ENCODE measurements at places on chromosomes 13 and 19. TPM values are rescaled to one million over a fixed set of nuclear protein-coding genes. Genes with fewer than 3 reads are reported as not detected.

CEACAM6 gene
- not detected for total RNA-seq

DNA sequence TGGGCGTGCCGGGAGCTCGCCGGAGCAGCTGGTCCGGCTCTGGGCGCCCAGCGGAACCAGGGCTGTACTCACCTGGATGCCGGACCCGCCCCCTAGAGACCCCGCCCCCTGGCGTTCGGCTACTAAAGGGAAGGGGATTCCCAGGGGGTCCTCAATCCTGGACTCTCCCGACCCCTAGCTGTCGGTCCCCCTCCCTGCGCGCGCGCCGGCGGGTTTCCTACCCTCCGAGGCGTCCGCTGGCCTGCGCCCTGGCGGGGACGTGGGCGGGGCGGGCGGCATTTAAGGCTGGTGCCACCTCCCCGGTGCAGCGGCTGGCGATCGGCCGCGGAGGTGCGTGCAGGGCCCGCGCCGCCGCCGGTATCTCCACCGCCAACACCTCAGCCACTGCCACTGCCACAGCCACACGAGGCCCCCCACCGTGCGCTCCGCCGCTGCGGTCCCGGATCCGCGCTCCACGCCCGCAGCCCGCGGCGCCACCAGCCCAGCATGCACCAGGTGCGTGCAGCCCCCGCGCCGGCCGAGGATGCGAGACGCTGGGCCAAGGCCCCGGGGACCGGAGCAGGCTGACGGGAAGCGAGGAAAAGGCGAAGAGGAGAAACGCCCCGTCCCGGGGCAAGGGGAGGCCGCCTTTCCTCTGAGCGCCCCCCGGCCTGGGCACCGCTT, at the start of gene ATP12A:
TSS of gene ATP12A (plus strand) at position 151 of the 663 bp plus-strand sequence. CDS start at position 487, 336 bp downstream.
- peak; percentile 84 for DNase-seq

LILRA2 gene
- total RNA-seq = not detected

DNA sequence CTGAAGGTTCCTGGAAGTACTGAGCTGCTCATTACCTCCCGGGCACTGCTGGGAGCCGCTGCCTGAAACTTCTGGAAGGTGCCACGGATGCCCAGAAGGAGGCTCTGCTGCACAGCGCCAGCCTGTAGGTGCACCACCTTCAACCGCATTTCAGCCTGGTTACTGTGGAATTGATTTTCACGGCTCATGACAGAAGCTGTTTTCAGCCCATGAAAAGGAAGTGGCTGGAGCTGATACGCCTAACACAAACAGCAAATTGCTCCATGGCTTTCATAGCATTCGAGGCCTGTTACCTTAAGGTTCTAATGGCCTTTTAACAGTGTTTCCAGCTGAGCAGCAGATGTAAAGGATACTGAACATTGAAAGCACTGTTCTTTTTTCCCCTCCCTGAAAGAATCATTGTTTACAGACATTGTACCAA, 22.0 kb downstream of the GPC6 start:
- peak; percentile 60 for DNase-seq

DNA sequence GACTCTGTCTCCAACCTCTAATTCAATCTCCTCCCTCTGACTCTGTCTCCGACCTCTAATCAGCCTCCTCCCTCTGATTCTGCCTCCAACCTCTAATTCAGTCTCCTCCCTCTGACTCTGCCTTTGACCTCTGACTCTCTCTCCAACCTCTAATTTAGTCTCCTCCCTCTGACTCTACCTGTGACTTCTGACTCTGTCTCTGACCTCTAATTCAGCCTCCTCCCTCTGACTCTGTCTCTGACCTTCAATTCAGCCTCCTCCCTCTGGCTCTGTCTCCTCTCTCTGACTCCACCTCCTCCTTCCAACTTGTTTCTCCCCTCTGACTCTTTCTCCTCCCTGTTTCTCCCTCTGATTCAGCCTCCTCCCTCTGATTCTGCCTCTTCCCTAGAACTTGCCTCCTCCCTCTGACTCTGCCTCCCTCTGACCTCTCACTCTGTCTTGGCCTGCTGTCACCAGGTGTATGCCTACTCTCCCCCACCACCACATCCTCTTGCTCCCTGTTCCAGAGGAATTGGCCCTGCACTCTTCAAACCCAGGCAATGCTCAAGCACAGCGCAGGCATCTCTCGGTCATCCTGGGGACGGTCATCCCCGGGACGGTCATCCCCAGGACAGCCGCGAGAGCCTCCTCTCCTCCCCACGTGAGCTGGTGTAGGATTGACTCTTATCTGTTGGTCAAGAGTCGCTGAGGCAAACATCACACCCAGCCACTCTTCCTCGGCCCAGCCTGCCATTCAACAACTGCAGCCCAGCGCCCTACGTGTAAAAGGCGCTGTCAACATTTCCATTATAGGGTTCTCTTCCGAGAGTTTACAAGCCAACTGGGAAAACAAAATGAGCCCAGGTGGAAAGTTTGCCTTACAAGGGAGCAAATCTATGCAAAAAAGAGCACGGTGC, 60.2 kb downstream of the ZIC5 start:
- DNase-seq = no peak

DNA sequence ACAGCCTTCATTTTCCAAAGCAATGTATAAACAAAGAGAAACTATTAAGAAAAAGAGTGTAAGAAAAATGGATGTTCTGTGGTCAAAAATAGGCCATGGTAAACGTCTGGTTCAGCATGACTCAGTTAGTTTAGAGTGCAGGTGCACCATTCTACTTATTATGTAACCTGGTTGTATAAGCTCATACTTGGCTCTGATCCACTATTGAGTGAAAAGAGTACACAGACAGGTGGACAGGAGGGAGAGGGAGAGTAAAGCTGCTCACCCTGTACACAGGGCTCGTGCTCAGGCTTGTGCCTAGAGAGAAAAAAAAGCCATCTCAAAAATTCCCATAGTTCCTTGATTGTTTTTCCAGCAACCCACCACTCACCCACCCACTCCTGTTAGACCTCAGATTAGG, 85.8 kb upstream of the ZNF91 start:
- DNase-seq = no peak

DNA sequence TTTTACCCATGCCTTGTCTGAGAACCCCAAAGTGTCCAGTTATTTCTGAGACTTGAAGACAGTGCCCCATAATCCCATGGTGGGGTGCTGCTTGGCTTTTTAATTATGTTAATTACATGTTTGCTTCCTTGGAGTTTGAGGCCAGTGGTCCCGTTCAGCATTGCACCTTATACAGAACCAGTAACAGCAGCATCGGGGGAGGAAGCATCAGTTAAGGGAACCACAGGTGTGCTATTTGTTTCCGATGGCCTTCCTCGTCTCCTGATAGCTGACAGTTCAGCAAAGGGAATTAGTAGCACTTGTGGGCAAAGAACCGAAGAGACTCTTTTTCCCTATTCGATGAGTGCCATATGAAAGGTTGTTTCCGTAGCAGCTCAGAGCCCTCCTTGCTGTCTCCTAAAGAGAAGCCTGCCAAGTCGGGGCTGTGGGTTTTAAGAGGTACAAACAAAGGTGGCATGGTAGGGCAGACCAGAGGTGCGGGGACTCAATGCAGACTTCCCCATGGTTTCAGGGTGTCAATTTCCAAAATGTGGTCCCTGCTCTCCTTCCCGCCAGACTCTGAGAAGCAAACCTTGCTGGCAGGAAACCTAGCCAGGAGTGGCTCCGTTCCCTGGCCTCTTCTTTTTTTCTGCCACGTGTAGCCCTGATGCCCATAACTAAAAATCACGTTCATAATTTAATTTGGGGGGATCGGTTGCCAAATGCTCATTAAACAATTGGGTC, 225.2 kb upstream of the TSHZ3 start:
- no peak for DNase-seq

GRCh38 chr19:2495651-2496316, 19.9 kb downstream of the GADD45B start:
- DNase-seq = no peak

GRCh38 chr13:28526876-28527275, 31.9 kb upstream of the FLT1 start:
- no peak for DNase-seq

GRCh38 chr13:113860051-113860664, 3.7 kb downstream of the GAS6 start:
- peak; percentile 57 for DNase-seq

CEBPA gene
- total RNA-seq = 3.7 TPM

SNAPC2 gene
- total RNA-seq = 17.8 TPM

TMC4 gene
- total RNA-seq = 12.2 TPM

PLA2G4C gene
- total RNA-seq = 6.5 TPM

NCLN gene
- total RNA-seq = 100 TPM

DNA sequence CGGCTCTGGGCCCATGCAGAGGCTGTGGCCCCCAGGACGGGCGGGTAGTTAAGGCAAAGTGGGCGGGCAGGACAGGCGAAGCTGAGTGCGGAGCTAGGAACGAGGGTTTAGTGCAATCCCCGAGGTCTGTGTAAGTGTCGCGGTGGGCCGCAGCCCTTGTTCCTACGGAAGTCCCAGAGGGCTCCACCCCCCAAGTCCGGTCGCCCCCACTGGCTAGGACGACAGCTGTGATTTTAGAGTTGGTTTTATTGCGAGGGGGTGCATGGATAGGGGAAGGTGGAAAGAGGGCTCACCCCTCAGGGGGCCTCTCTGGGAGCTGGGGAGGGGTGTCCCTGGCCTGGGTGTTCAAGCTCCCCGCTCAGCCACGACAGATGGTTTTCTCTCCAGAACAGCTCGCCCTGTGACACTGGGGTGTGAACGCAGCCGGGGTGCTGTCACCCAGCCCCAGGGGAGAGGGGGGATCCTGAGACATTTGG, 21.7 kb downstream of the ZBTB7A start:
- DNase-seq = no peak

ZNF665 gene
- 3.7 TPM for total RNA-seq

GRCh38 chr13:25415241-25415640, 43.5 kb downstream of the ATP8A2 start:
- no peak for DNase-seq

ZNF66 gene
- 34.0 TPM for total RNA-seq

KIR2DL1 gene
- not detected for total RNA-seq

CBARP gene
- 25.6 TPM for total RNA-seq

- no peak for DNase-seq
Measured at GRCh38 chr13:50788551-50789210, 54.8 kb downstream of the DLEU7 start.

SHANK1 gene
- 1.4 TPM for total RNA-seq

DNA sequence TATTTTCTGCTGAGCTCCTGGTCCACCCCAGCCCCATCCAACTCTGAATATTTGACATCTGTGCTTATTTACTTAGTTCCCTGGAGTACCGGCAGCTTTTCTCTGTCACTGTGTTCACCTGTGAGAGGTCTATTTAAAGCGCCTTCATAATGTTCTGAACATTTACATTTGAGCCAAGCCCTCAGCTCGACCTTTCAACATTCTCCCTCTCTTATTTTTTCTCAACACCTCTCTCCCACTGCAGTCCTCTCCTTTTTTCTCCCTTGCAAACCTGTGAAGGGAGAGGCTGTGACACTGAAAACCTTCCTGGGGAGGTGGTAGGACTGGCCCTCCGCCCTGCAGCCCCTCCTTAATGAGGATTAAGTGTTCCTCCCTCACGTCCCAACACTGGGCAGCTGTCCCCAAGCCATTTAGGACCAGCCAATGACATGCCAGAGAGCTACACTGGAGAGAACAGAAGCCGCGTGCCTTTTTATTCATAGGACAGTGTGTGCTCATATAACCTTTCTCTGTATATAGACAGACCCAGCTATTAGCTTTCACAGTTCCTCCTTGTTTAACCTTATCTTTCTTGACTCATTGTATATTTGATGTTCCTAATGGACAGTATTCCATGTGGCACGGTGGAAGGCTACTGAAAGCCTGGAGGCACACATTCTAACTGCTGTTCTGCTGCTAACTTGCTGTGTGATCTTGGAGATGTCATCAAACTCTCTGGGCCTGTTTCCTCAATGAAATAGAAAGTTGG, 134.8 kb downstream of the NUFIP1 start:
- DNase-seq = no peak

DNA sequence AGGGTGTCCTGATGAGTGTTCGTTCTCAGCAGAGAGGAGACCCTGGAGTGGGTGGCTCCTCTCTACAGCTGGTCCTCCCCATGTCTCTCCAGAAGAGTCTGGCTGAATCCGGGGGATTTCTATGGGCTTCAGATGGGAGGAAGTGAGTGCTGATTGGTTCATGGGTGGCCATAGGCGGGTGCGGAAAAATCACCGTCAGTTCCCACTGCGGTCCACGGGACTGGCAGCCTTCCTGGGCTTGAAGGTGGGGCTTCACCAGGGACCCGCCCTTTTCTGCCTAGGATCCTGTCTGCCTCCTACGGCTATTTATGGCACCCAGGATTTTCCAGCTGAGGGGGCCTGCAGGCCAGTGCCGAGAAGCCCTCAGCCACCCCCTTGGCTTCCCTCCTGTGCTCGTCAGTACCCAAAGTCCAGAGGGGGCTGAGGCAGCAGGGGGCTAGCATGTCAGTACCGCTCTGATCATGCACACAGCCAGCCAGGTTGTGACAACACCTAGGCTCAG, 18.4 kb downstream of the CPB2 start:
- no peak for DNase-seq

- DNase-seq = no peak
Measured at GRCh38 chr13:66222127-66222526, 1008.0 kb downstream of the PCDH9 start.

CGB3 gene
- 0.46 TPM for total RNA-seq

DNA sequence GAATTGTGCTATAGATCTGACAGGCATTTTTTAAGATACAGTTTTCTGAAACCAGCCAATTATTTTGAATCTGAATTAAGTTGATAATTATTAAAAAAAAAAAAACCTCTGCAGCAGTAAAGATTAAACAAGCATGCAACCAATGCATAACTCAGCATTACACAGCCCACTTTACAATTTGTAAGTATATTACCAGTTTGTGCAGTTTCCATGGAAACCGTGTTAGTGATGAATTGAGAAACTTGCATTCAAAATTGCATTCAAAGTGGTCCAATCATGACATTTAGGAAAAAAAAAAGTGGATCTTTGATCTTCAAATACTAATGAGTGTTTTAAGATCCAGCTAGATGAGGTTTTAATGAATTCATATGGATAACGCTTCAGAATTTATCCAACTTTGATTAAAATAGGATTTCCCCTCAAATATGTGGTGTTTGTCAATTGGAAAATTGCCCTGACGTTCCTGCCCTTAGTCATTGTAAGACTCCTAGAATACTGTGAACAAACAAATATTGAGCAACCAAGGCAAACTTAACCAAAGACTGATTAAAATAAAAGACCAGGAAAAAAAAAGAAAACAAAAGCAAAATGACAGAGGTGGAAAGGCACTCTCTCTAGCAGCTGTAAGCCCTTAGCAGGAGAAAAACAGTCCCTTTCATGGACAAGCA, 314.8 kb upstream of the MAB21L1 start:
- DNase-seq = no peak

DNA sequence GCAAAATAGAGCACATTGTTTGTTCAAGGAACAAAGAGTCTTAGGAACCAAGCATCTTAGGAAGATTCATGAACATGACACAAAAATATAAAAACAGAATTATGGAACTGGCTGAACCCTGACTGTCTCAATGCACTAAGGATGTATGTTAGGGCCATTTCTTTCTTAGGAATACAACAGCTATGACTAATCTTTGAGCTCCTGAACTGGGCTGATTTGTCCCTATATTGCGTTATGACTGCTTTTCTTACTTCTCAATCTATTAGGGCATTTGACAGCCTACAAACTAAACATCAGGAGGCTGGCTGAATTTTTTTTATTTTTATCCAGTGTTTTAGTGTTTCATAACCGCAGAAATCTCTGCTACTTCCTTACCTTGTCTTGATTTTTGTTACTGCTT, 211.2 kb downstream of the OXGR1 start:
- no peak for DNase-seq
